ENCODE measurements at places on chromosomes 7 and 10.

GRCh38 chr10:72328045-72328828, 26.5 kb downstream of the DNAJB12 start:
- no peak for DNase-seq

GRCh38 chr10:97572214-97572989, at the start of gene ANKRD2:
ANKRD2 (plus strand) TSS chr10:97572779; CDS start chr10:97572789, 10 bp downstream.
- DNase-seq, result no peak

DNA sequence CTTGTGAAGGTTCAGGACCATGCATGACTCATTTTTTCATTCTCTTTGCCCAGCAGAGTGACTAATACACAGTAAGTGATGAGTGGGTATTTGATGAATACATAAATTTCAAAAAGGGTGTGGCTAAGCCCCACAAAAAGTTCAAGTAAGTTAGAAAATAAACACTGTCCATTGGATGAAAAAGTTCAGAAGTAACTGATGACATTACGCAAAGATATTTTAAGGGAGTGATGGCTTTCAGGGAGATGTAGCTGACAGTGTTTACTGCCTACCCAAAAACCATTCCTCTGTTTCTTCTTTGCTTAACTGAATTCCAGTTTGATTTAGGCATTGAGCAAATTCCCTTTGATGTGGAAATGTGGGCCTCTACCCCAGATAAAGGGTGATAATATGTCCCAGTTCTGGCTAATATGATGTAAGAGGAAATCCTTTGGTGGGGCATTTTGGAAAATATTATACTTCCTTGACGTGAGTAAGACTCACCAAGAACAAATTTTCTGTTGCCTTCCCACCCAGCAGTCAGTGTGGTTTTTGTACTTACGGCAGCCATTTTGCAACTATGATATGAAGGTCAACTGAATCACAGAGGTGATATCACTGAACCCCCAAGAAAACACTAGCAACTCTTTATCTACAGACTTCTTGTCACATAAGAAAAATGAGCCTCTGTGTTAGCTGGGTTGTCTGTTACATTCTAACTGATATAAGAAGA, 29.0 kb upstream of the EBLN1 start:
- DNase-seq, result no peak

DNA sequence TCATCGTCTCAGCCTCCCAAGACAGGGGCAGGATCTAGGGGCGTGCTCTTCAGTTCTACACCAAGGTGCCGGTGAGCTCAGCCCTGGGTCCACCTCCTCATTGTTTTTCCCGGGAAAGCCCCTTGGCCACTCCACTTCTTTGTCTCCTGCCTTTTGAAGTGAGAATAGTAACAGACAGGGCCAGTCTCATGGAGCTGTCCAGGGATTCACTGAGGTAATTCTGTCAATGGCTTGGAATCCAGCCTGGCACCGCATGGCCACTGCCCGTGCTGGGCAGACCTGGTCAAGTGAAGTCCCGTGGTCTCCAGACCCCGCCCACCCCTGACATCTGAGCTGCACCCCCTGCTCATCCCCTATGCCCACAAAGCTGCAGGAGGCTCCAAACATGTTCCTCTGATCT, 138.9 kb downstream of the TNS3 start:
- no peak for DNase-seq

DNA sequence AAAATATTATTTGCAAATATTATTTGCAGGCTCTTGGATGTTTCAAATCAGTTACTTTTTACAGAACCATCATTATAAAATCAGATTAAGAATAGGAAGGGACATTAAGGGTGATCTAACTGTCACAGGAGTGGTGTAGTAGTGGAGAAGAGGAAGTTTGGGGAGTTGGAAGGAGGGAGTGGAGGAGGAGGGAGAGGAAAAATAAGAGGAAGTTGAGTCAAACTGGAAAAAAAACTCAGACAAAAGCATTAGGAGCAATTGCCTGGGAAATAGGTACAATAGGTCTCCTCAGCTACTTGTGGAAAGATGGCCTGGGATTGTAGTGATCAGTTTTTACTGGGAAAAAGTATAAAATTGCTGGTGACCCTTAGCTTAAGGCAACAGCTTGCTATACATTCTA, 77.7 kb upstream of the GPR37 start:
- no peak for DNase-seq

- no peak for DNase-seq
Measured at GRCh38 chr7:22435105-22435504, 64.9 kb downstream of the STEAP1B start.

GRCh38 chr7:45179666-45180065, 22.1 kb downstream of the RAMP3 start:
- DNase-seq, result no peak

GRCh38 chr10:31372439-31372838, 53.4 kb downstream of the ZEB1 start:
- DNase-seq, result no peak

GRCh38 chr7:95467912-95468607, 17.7 kb upstream of the ASB4 start:
- DNase-seq, result no peak

DNA sequence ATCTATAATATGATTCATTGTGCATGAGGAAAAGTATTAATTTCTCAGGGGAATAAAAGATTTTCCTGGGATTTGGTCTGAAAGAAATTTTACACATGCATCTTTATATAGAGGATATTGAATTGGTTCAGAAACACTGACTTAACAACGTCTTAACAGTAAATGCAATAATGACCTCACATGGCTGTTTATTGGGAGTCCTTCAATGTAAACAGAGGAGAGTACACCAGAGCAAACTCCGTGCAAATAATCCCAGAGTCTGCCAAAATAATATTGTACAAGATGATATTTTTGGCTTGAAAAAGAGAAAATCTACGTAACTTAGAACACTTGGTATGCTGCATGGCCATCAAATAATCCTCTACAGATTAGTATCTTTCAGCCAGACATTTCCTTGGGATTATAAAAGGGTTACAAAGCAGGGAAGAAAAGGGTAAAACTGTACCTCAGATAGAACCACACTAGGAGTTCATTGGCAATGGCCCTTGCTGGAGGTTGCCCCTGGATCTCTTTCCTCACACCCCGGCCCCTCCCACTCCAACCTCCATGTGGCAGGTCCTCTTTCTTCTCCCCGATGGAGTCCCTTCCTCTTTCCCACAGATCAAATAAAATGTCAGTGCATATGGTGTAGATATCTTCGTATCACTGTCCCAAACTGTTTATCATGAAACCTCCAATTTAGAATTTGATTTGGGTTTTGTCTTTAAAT, 196.4 kb downstream of the EVX1 start:
- DNase-seq, result no peak

DNA sequence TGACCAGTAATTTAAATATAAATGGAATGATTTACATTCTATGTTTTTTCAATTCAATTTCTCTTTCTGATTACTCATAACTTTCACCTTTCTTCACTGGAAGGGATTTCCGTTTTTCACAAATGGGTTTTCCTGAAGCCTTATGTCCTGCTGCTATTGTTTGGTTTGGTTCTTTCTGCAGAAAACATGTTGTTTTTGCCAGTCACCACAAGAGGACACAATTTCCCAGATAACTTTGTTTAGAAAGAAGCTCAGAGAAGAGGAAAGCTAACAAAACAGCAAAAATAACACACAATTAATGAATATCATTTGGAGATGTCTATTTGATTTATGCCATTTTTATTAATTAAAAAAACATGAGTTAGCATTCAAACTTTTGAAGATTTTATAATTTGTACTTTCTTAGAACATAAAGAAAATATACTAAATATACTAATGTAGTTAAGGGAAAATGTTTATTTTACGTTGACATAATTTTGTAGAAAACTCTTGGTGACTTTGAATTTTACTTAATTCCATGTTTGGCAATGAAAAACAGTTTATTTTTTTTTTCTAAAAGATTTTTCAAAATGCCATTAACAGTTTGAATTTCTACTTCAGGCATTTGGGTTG, 4.6 kb upstream of the TWIST1 start:
- DNase-seq, result no peak

GRCh38 chr7:138435231-138435919, 24.7 kb upstream of the TRIM24 start:
- DNase-seq, result no peak

GRCh38 chr10:73172867-73173266, 4.9 kb downstream of the FAM149B1 start:
- DNase-seq, result no peak

DNA sequence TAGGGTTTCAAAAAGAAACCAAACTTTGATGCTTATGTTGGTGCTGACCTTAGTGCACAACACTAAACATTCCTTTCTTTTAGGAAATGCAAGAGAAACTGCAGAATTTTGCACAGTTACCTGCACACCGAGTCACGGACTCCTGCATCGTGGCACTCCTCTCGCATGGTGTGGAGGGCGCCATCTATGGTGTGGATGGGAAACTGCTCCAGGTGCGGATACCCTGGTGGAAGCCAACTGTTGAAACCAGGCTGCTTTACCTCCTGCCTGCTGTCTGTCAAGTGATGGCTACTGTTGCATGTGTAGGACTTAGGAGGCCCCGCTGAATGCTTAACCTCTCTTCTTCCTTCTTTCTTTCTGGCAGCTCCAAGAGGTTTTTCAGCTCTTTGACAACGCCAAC, 11.7 kb downstream of the CASP2 start:
- peak; percentile 35 for DNase-seq

DNA sequence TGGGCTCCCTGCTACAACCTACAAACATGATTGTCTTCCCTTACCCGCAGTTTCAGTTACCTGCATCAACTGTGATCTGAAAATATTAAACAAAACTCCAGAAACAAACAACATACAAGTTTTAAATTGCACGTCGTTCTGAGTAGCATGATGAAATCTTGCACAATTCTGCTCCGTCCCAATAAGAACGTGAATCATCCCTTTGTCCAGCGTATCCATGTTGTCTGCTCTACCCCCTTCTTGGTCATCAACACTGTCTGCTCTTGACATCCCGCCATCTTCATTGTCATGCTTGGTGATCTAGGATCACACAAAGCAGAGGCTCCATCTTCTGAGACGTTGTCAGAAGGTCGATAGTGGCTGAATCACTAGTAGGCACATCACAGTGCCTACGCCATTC, 53.9 kb downstream of the ACADSB start:
- no peak for DNase-seq

DNA sequence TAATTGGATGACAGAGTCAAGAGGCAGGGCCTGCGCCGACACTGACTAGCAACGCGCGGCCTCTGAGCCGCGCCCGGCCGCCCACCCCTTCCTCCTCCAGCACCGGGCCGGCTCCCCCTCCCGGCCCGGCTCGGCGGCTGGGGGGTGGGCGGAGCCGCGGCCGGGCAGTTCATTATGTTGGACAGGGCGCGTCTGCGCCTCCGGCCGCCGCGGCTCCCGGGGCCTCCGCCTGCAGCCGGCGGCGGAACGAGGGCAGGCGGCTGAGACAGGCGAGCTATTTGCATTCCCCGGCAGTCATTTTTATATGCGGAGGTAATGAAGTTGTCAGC, 106.7 kb downstream of the SNX10 start:
- DNase-seq, result no peak

DNA sequence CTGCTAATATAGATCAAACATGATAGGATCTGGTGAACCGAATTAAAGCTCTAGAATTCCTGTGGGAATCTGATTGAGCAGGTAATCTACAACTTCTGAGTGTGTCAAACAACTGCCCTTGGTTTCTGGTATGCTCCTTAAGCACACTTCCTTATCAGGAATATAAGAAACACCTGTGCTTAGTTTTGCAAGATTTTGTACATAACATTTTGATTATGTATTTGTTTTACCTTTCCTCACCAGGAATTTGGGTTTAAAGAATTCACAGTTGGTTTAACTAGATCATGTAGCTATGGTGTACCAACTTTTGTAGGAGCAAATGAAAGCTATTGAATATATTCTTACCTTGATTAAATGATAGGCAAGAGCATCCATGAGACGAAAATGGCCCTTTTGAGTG, 40.6 kb downstream of the MCU start:
- no peak for DNase-seq

GRCh38 chr7:106767498-106768323, 97.4 kb upstream of the PIK3CG start:
- no peak for DNase-seq

GRCh38 chr7:50293509-50294179, 10.9 kb upstream of the IKZF1 start:
- no peak for DNase-seq

- DNase-seq, result no peak
Measured at GRCh38 chr7:150941351-150942000, 36.6 kb downstream of the KCNH2 start.

- no peak for DNase-seq
Measured at GRCh38 chr7:101021703-101022102, 1.8 kb downstream of the MUC17 start.

DNA sequence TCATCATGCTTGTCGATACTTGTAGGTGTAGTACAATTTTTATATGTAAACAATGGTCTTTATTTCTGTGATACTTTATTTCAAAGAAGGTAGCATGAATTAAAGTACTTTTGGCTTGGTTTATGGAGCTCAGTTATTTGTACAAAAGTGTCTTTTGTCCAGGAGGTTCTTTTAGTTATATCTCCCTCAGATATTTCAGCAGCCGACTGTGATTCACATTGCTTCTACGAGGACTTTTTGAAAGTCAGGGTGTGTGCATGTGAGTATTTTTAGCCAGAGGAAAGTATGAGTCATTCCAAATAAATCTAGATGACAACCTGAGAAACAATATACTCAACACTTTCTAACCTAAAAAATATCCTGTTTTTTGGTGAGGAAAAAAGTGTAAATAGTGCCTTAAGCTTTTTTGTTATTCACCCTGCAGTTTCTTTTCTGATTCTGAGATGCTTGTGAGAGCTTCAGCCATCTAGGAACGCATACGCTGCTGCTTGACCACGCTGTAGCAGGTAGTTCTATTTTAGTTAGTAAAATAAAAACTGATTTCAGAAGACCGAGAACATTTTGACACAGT, 595 bp upstream of the SUN1 start:
- no peak for DNase-seq

- no peak for DNase-seq
Measured at GRCh38 chr10:22320591-22321155, at the start of gene BMI1. BMI1 (plus strand) TSS chr10:22321099; CDS start chr10:22326450, 5,351 bp downstream.

GRCh38 chr7:158973440-158973839, 117.1 kb downstream of the DYNC2I1 start:
- DNase-seq, result no peak

- no peak for DNase-seq
Measured at GRCh38 chr7:117782761-117783160, 90.5 kb downstream of the CTTNBP2 start.

DNA sequence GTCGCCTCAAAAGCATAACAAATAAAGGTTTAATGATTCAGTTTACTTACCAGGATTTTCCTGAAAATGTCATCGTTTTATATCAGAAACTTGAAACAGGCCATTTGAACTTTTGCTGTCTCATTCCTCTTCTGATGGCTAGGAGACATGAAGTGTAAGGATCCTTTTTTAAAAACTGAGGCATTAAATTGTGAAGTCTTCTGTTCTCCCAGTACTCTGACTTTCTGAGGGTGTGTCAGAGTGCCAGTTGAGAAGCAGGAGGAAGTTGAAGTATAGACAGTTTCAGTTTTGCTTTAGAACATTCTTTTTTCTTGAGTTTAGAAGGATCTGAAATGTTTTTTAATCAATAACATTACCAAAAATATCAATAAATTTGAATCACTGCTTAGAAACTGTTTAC, at the start of gene SAMD9L:
Gene SAMD9L (minus strand): TSS at position 242 of the 400 bp plus-strand sequence. CDS start 12,414 bp downstream, outside the sequence.
- no peak for DNase-seq

GRCh38 chr7:800692-801091, 31.6 kb upstream of the SUN1 start:
- no peak for DNase-seq

GRCh38 chr7:100894860-100895700, 608 bp downstream of the ACHE start:
- no peak for DNase-seq

Measured in stimulated activated CD8-positive, alpha-beta memory T cell treated with anti-CD3 and anti-CD28 coated beads, Interleukin-4, amount 100 ng/mL, for 4 hours (primary cell).